IPS-NIHi11 (cell line): ENCODE measurements at places on chromosomes 6 and 20.
A peak's percentile ranks its signal among the peaks of the same experiment; 100 is the strongest.

GRCh38 chr6:8627085-8627861 lies 191.9 kb upstream of the SLC35B3 start:
- DNase-seq: no peak

DNA sequence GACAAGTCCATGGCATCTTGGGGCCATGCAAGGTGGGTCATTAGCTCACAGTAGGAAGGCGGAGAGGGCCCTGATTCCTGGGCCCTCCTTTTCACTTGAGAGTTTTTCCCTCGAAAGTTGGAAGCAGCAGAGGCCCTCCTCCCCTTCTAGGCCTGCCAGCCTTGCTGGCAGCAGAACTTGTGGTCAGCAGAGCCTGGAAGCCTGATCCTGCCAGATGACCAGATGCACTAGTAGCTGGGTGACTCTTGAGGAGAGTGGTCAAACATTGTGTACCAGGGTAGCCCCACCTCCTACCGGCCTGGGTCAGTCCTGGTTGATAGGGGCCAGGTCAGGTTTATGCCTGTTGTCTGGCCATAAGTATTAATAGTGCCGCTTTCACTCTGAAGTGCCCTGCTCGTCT lies 3.8 kb upstream of the HMGA1 start:
- DNase-seq: no peak

DNA sequence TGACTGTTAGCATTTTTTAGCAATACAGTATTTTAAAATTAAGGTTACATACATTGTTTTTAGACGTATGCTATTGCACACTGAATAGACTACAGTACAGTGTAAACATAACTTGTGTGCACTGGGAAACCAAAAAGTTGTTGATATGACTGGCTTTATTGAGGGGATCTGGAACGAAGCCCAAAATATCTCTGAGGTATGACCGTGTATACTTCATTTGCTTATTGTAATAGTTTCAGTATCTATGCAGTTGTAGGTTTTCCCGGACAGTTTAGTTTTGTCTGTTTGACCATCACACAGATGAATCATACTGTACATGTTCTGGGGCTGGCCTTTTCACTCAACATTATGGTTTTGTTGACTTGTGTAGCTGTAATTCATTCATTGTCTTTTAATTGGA lies 6.9 kb upstream of the ZBTB12 start:
- DNase-seq: no peak

DNA sequence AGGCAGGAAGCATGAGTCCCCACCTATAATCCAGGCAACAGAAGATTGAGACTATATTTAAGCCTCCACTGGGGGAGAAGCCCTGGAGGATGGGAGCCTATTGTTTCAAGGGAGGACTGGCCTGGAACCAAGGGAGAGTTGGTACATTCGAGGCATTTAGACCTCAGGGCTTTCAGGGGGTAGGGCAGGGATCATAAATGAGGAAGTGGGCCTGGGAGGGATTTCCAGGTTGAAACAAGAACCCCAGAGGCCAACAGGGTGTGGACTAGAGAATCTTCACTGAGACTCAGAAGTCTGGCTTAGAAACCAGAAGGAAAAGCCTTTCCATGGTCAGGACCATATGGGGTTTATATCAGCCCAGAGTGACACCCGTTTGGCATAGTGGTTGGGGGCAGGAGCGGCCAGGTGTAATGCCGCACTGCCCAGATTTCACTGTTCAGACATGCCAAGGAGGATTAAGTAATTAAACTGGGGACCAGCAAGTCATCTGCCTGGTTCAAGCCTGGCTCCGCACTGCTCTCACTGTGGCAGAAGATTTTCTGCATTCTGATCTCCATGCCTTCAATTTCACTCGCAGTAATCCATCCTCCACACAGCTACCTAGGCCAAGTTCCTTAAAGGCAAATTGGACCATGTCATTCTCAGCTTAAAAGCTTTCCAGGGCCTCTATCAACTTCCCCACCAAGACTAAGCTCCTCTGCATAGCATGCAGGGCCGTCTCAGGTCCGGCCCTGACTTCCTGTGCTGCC lies 17.8 kb downstream of the LRFN2 start:
- no peak for DNase-seq

DNA sequence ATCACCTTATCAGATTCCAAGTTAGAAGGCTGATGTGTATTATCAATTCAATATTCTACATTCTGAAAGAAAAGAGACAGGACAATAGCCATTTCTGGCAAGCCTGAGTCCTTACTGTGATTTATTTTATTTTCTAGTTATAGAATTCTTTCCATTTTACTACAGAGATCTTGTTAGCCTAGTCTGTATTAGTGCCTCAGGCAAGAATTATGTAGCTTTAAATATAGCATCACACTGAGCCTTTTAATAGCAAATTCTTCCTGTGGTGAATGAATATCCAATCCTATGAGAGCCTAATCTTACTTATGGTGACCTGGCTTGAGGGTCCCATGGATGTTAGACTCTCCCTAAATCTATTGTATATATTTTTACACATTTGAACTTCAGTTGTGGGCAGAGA lies 732.8 kb upstream of the CITED2 start:
- no peak for DNase-seq

DNA sequence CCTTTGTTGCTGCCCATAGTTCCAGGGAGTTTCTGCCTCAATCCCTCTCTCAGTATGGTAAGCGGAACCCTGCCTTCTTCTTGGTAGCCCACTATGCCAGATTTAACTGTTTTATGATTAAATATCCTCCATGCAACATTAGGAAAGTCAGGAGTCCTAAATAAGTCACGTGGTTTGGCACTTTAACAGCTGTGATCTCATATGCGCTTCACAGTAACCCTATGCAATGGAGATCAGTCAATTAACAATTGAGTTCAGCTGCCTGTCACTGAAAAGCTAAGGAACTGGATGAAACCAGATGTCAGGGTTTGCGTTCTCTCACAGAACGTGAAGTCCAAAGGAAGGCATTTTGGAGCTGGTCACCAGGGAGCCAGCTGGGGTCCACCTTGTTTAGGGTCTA lies 81.6 kb downstream of the PSMB1 start:
- DNase-seq: no peak

DNA sequence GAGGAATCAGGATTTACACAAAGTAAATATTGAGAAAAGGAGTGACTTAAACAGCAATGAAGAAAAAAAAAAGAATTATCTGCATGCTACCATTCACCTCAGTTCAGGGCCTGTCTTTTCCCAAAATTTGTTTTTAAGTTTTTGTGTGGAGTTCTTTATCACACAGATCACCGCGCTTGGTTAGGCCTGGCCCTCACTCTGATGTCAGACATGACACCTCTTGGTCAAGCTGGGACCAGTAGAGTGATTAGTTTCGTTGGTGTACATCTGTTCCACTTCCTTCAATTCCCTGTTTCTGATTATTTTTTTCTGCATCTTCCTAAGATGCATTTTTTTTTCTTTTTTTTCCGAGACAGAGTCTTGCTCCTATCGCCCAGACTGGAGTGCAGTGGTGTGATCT lies 34.9 kb upstream of the HIVEP1 start:
- DNase-seq: no peak

- peak; percentile 69 for DNase-seq
Measured at GRCh38 chr6:107114926-107115694, at the start of gene BEND3. TSS of gene BEND3 (minus strand) at chr6:107115515. CDS start at chr6:107099285, 16,230 bp downstream.

DNA sequence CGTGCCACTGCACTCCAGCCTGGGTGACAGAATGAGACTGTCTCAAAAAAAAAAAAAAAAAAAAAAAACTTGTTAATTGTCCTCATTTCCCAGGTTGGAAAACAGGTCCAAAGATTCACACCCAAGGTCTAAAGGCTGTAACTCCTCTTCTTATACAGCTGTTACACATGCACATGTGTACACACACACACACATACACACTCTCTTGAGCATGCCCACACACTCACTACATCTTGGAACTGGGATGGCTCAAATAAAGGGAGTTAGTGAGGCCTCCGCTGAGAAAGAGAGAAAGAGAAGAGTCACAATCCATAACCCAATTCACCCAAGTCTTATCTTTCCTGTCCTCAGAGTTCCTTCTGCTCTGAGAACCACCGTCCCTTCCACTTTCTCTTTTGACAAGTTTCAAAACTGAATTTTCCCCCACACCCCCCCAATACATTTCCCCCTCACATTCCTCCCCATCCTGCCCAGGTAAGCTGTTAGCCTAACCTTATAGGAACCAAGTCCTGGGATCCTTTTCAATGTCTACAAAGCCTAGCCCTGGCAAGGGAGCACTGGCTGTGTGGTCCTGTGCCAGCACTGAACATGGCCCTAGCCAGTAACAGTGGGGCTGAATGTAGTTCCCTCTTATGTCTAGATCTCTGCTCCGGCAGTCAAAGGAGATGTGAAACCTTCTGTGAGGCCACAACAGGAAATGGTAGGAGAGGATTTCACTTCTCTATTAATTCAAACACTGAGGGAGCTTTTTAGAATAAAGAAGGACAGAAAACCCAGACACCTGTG lies 3.2 kb upstream of the HLA-DMB start:
- DNase-seq: no peak

DNA sequence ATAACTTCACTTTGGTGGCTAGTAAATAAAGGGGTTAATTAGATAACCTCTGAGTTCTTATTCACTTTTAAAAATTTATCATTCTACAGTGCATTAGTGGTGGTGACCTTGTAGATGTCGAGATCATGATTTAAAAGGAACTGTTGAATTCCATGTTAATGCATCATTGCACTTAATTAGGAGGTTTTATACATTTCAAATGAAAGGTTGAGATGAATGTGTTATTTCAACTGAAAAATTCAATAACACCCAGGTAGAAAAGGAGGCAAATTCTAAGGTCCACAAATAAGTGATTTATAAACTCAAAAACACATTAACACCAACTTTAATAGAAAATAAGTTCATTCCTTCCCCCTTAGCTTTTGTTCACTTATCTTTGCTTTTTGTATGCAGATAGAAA lies 58.3 kb upstream of the TMEM170B start:
- DNase-seq: no peak

- DNase-seq: peak; percentile 24
Measured at GRCh38 chr6:122007339-122007738, 392.1 kb upstream of the HSF2 start.

DNA sequence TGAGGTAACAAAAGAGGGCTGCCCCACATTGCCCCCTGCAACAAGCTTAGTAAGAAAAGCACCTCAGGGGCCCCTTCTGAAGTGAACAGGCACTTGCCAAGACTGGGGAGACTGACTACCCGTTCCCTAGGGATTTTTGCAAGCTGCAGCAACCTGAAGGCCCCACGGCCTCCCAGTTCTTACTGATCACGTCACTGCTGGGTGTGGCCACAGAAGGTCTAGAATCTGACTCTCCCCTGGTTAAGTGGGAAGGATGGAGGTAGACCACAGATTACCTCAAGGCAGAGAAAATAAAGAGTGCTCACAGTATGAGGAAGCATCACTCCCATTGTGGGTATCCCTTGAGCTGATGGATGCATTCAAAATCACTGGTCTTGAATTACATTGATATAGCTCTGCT lies 201.5 kb upstream of the KCNQ5 start:
- DNase-seq: no peak

DNA sequence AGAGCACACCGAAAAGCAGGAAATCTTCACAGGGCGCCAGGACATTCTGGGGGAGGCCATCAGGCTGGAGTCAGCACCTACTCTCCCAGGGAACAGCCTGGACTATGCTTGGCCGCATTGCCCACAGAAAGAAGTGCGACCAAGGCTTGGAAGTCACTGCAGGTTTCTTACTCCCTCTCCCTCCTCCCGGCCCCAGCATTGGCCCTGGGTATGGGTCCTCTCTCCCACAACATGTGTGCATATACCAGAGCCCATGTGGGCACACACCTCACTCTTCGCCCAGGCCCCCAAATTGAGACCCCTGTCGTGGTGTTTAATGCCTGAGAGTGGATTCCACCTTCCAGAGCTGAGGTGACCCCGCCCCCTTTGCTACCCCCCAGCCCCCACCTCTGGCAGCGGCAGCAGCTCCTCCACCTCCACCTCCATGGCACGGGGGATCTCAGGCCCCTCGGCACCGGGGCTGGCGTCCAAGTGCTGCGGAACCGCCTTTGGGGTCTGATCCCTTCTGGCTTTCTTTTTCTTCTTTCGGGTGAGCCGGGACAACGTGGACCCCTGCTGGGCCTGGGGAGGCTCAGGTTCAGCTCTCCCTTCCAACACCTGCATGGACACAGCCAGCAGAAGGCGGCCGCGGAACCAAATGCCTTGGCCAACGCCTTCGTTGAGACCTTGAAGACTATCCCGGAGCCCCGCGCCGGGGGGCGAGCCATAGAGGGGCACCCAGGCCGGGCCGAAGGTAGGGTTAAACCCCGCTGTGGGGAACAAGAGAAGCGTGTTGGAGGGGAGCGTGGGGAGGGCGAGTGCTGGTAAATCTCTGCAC lies 15.2 kb upstream of the SPAG4 start:
- DNase-seq: peak; percentile 32

- DNase-seq: no peak
Measured at GRCh38 chr6:168619560-168620314, 178.8 kb downstream of the SMOC2 start.

- DNase-seq: no peak
Measured at GRCh38 chr6:87283461-87283860, 38.9 kb upstream of the SMIM8 start.

DNA sequence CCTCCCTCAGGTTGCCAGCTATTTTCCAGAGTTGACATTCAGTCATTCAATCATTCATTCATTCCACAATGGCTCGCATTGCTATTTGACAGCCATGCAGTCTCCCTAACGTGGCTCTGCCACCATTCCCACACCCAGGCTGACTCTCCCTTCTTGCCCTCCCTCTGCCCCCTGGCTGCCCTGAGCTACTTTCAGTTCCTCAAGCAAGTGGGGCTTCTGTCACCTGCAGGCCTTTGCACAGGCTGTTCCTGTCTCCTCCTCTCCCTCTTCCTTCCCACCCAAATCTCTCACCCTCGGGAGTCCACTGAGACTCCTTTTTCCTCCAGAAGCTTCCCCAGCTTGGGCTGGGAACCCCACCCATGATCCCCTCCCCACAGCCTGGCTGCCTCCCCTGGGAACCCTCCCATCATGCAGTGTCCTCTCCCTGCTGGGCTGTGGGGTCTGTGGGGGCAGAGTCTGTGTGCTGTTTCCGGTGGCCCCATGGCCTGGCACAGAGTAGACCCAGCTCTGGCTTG lies 2.6 kb downstream of the PACSIN1 start:
- no peak for DNase-seq

DNA sequence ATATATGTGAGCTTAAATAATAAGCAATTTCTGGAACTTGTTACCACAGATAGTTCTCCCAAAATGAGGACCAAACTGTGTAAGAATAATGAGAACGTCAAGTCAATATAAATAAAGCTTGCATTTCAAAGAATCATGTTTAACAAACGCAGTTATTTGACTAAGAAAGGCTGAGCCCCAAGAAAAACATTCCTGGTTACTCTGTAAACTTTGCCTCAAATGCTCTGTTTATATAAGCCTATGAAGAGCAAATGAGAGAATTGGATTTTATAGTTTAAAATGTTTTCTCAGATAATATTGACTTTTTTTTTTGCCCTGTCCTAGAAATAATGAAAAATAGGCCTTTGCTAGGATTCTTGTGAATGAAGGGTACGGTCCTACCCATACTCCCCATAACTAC lies 81.3 kb downstream of the C6orf52 start:
- DNase-seq: no peak

- DNase-seq: no peak
Measured at GRCh38 chr6:133641104-133641503, 247.8 kb upstream of the TCF21 start.

DNA sequence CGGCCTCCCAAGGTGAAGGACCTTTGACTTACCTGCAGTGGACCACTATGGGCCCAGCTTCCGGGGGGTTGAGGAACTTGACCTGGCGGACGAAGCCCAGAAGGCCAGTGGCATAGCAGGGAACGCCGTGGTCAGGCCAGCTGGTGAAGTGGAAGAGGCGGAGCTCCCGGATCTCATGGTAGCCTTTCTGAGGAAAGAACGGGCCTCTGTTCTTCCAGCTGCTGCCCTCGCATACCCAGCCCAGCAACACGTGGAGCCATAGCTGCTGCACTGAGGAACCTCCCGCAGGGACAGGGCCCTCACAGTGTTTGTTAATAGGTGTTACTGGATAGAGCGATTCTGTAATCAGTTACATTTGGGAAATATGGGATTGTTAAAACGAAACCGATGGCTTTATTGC lies 492.1 kb upstream of the CHD6 start:
- no peak for DNase-seq
